Stimulated activated CD4-positive, alpha-beta T cell treated with anti-CD3 and anti-CD28 coated beads, Interleukin-12 subunit alpha, Interleukin-12 subunit beta, amount 100 ng/mL, for 48 hours (primary cell): ENCODE measurements at places on chromosomes 6 and 20.

- no peak for DNase-seq
Measured at GRCh38 chr6:136568129-136568528, 17.9 kb upstream of the MAP7 start.

- no peak for DNase-seq
Measured at GRCh38 chr6:56524891-56525703, 117.6 kb downstream of the DST start.

DNA sequence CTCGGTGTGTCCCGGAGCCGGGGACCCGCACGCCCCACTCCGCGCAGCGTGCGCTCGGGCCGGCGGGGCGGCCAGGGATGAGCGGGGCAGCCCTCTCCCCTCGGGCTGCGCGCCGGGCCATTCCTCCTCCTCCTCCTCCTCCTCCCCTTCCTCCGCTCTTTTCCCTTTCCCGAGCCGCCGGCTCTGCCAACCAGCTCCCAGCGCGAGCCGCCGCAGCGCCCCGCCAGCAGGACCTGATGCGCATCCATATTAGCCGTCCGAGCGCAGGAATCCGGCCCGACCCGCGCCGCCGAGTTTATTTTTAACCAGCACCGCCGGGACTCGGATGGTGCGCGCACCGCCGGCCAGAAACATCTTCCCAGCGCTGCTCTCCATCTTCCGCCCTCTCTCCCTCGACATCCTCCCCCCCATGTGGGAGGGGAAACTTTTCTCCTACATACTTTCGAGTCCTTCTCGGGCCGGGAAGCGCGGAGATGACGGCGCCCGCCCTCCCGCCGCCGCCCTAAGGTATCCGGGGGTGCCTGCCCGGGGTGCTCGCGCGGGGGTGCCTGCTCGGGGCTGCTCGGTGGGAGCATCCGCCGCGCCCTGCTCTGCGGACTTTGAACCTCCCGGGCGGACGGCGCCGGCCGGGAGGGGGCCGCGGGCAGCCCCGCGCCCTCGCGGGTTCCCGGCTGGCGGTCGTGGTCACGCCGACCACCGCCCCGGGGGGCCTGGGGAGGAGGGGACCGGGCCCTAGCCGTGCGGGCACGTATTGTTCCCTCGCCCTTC is 619 bp downstream of the RREB1 start:
- DNase-seq: no peak

- no peak for DNase-seq
Measured at GRCh38 chr20:2619961-2620595, 32.4 kb upstream of the NOP56 start.

GRCh38 chr20:51760905-51761546 is 7.2 kb downstream of the ATP9A start:
- no peak for DNase-seq

- DNase-seq: no peak
Measured at GRCh38 chr20:1952737-1953530, 40.9 kb downstream of the PDYN start.

DNA sequence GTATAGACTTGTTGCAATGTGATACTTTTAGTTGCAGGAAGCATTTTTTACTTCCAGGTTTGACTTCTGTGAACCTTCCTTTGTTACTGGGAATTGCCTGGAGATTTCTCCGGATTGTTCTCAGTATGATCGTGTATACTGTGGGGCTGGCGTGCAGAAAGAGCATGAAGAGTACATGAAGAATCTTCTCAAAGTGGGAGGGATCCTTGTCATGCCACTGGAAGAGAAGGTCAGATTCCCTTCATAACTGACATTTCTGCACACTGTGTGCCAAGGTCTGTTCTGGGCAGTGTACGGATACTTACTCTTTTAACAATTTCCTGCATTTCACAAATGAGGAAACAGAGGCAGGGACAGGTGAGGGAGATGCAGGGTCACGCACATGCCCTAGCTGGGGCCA is 9.7 kb downstream of the PCMTD2 start:
- DNase-seq: no peak

DNA sequence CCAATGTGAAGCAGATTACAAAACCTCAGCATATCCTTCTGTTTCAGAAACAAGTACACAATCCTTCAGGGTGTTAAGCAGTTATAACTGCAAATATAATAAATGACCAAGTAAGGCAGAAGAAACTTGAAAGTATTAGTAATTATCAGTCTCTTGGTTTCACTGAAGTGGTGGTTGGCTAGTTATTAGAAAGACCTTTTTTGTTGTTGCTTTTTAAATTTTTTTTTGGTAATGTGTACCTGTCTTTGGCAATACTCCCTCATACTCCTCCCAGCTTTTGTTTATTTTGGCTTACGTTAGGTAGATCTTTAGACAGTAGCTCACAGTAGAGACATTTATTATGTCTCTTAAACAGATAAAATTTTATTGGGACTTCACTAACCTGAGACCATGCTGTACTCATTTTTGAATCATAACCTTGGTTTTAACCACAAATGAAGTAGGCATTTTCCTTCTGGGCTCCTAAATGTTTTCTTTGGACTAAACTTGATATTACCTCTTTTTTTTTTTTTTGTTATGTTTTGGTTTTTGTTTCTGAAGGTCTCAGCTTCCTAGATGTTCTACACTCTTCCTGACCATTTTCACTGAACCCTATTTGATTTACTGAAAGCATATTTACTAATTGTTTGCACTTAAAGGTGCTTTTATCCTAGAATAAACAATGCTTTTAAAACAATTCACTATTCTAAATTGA is 6.4 kb downstream of the CD2AP start:
- no peak for DNase-seq

DNA sequence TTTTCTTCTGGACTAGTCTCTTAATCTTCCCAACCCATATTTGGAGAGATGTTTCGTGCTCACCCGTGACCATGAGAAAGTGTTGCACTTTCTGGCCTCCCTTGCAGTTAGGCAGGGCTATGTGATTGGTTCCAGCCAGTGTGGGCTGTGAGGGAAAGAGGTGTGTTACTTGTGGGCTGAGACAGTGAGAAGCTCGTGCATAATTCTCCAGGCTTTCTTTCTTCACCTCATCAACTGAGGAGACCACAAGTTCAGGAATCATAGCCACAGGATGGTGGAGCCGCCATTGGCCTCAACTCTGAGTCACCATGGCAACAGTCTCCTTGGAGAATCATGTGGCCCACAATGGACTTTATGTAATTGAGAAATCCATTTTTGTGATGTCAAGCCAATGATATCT is 57.5 kb upstream of the FUCA2 start:
- no peak for DNase-seq

DNA sequence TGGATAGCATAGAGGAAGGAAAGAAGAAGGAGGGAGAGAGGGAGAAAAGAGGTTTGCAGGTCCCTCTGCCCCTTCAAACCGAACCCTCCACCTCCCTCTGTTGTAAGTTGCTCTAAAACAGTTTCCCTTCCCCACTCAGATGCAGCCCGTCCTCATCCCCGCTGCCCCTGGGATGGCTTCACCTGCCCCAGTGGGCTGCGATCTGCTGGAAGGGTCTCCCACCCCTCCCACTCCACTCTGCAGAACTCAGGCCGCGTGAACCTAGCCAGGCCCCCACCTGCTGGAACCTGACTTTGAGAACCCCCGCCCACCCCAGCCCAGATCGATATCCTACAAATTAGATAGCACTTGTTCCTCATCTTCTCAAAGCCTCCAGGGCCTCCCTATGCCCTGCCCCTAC is 190.8 kb downstream of the DLL1 start:
- no peak for DNase-seq

DNA sequence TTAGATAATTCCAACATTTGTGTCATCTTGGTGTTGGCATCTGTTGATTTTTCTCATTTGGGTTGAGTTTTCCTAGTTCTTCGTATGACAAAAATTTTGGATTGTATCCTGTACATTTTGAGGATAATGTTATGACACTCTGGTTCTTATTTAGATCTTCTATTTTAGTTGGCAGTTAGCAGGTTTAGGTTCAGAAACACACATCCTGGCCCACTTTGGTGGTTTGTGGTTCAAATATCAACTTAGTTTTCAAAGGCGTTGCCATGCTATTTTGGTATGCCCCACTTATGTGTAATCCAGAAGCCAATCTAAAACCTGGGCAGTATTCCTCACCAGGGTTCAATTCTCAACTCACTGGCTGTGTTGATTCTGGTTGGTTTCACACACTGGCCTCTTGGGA is 68.2 kb downstream of the NOX3 start:
- no peak for DNase-seq

GRCh38 chr6:36492092-36492491 is 49.3 kb downstream of the KCTD20 start:
- DNase-seq: no peak

DNA sequence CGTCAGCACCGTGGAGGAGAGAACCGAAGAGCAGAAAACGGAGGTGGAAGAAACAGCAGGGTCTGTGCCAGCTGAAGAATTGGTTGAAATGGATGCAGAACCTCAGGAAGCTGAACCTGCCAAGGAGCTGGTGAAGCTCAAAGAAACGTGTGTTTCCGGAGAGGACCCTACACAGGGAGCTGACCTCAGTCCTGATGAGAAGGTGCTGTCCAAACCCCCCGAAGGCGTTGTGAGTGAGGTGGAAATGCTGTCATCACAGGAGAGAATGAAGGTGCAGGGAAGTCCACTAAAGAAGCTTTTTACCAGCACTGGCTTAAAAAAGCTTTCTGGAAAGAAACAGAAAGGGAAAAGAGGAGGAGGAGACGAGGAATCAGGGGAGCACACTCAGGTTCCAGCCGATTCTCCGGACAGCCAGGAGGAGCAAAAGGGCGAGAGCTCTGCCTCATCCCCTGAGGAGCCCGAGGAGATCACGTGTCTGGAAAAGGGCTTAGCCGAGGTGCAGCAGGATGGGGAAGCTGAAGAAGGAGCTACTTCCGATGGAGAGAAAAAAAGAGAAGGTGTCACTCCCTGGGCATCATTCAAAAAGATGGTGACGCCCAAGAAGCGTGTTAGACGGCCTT is 41.6 kb downstream of the ZBTB2 start:
- no peak for DNase-seq

GRCh38 chr20:50277064-50277415 is 86.4 kb downstream of the CEBPB start:
- DNase-seq: no peak

DNA sequence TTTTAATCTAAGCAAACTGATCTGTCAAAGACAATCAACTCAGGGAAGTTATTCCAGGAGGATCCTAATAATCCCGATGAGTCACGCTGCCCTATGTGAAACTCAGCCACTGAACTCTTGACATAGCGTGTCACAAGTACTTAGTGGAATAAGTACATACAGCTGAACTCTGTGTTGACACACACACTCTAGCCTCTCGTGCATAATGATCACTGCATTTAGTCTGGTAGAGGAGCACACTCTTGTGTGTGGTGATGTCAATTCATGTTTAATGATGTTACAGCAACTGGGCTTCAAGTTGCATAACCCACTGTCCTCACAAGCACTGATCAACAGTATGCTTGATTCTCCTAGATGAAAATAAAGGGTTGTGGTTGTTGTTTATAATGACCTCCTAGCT is 148.3 kb downstream of the HACE1 start:
- DNase-seq: no peak

- no peak for DNase-seq
Measured at GRCh38 chr6:167827583-167828324, 1.0 kb downstream of the AFDN start.

GRCh38 chr6:37673436-37673835 is 24.2 kb downstream of the MDGA1 start:
- no peak for DNase-seq

GRCh38 chr6:73511796-73512195 is 9.0 kb downstream of the EEF1A1 start:
- no peak for DNase-seq

DNA sequence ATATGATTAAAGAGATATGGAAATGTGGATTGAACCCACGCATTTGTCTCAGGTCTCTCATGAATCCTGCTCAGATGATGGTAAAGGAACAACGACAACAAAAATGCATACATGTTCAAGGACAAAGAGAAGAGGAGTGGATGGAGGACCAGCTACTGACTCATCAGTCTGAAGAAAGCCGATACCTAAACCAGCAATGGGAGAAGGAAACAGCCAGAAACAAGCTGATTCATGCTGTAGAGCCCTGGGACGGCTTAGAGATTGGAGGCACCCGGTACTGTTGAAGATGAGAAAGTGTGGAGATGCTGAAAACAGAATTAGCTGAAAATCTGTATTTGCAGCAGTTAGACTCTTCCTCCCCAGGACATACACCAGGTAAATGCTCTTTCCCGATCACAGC is 14.4 kb upstream of the RIPPLY2 start:
- DNase-seq: no peak

GRCh38 chr20:25296094-25297093 is 48.5 kb downstream of the PYGB start:
- no peak for DNase-seq

- no peak for DNase-seq
Measured at GRCh38 chr6:22149501-22150367, 147.1 kb downstream of the PRL start.

DNA sequence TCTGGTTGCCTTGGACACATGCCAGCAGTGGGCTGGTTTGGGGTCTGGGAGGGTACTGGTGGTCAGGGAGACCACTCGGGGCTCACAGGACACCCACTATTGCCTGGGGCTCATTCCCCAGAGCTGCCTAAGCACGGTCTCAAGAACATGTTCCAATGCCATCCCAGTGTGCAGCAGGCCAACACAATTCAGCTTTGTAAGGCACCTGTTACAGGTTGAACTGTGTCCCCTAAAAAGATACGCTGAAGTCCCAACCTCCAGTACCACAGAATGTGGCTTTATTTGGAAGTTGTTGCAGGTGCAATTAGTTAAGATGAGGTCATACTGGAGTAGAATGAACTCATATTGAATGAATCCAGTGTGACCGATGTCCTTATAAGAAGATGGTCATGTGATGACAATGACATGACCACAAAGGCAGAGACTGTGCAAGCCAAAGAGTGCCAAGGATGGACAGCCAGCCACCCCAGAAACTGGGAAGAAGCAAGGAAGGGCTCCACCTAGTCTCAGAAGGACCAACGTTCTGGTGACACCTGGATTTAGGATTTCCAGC is 13.5 kb upstream of the MAS1 start:
- no peak for DNase-seq

GRCh38 chr20:63309261-63310071 is 16.5 kb downstream of the COL20A1 start:
- no peak for DNase-seq

DNA sequence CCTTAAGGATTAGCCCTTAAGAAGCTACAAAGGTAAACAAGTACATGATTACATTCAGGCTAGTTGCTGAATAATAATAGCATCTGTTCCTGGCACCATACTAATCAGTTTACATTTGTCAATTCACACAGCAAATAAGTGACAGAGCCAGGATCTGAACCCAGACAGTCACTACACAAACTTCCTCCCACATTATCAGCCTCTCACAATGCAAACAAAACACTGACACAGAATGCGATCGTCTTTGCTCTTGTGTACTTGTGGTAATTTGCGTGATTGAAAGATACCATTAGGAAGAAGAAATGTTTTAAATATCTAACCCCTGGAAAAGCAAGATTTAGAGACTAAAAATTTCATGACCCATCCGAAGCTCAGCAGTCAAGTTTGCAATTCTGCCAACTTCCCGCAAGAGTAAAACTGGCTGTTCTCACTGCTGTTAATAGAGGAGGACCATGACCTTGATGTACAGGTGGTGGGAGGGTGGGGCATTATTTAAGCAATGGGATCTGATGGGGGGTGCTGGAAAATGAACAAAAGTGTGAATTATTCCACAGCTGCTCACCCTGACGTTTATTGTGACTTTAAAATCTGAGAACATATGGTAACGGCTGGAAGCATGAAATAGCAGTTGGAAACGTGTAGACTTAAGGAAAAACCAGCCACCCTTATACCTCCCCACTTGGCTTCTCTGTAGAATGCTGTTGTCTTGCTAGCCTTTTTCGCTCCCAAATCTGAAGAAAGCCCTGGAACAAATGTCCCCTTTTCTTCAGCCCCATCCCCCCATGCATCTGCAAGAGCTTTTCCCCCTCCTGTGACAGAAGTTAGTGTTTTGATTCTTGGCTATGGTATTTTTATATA is 95.3 kb upstream of the ARMC2 start:
- DNase-seq: no peak
